ENCODE measurements at places on chromosomes 4 and X. TPM values are rescaled to one million over a fixed set of nuclear protein-coding genes. Genes with fewer than 3 reads are reported as not detected.
A peak's percentile ranks its signal among the peaks of the same experiment; 100 is the strongest.

GPRASP3 gene
- total RNA-seq, result 2.0 TPM

FAM236B gene
- not detected for total RNA-seq

IL13RA1 gene
- 82.7 TPM for total RNA-seq

NUP62CL gene
- 0.48 TPM for total RNA-seq

RIBC1 gene
- total RNA-seq, result 0.70 TPM

SMR3B gene
- not detected for total RNA-seq

FRAS1 gene
- 1.8 TPM for total RNA-seq

APOO gene
- total RNA-seq, result 58.9 TPM

GLUD2 gene
- 0.43 TPM for total RNA-seq

CYTL1 gene
- total RNA-seq, result 103 TPM

TMPRSS11F gene
- not detected for total RNA-seq

- DNase-seq, result no peak
These were observed 304.4 kb downstream of the AFF2 start for GRCh38 chrX:148804579-148805355.

DNA sequence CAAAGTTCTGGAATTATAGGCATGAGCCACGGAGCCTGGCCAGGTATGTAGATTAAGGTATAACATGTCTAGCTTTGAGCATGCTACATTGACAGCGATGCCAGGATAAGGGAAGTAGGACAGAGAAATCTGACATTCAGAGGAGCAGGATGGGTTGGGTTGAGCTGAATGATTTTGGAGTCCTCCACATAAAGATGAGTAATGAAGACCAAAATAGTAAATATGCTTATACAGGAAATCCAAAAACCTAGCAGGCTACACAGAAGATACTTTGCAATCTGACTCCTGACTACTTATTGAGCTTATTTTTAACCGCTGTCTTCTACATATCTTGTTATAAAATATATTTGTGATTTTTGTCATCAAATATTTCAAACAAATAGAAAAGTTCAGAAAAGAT, 69.7 kb downstream of the PDGFC start:
- DNase-seq, result no peak

DNA sequence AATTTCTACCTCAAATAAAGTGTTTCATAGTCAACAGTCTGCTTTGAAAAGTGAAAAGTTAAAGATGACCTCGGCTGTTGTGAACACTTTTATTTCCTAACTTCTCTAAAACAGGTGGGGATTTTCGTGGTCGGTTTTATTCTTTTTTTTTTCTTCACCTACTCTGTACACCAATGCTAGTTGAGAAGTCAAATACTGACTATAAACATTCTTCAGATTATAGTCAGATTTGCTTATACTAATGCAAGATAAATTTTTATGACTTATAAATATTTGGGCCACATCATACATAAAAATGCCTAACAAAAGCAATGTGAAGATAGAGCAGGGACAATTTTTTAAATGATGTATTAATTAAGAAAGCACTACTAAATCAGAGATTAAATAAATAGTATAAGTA, 98.1 kb upstream of the GPR34 start:
- DNase-seq, result no peak

- no peak for DNase-seq
These were observed 148.4 kb upstream of the CLNK start for GRCh38 chr4:10832806-10833628.

DNA sequence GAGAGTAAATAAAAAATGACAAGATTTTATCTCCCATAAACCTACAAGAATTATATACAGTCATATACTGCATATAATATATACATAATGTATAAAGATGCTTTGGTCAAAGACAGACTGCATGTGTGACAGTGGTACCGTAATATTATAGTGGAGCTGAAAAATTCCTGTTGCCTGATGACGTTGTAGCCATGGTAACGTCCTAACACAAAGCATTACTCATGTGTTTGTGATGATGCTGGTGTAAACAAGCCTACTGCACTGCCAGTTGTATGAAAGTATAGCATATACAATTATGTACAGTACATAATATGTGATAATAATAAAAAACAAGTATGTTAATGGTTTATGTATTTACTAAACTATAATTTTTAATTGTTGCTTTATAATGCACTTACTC, 245.2 kb upstream of the CENPE start:
- DNase-seq, result peak; percentile 47

- DNase-seq, result no peak
These were observed 717 bp upstream of the WFS1 start for GRCh38 chr4:6268650-6269615.

- no peak for DNase-seq
These were observed 495.2 kb upstream of the IGFBP7 start for GRCh38 chr4:57605376-57605775.

DNA sequence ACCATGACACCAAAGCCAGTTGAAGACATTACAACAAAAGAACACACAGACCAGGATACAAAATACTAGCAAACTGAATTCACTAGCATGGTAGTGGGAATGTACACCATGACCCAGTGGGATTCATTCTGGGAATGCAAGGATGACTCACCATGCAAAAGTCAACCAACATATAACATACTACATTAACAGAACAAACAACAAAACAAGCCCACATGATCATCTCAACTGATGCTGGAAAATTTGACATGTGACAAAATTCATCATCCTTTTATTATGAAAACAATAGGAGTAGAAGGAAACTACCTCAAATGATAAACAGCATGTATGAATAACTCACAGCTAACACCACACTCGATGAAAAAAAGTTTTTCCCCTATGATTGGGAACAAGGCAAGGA, 190.2 kb downstream of the DCLK2 start:
- no peak for DNase-seq

DNA sequence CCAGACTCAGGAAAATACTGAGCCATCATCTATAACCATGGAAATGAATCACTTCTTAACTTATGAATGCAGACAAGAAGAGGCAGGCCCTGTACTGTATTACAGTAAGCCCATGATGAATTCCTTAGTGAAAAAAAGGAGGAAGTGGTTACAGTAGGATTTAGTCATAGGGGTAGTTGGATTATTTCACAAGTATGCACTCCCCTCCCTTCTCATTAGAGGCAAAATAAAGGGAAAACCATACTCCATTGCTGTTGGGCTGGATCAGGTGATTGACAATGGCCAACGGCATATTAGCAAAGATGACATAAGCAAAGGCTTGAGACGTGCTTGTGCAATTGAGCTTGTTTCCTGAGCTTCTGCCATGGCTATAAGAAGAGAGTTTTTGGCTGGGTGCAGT, 181.1 kb upstream of the PRPS2 start:
- peak; percentile 56 for DNase-seq

DNA sequence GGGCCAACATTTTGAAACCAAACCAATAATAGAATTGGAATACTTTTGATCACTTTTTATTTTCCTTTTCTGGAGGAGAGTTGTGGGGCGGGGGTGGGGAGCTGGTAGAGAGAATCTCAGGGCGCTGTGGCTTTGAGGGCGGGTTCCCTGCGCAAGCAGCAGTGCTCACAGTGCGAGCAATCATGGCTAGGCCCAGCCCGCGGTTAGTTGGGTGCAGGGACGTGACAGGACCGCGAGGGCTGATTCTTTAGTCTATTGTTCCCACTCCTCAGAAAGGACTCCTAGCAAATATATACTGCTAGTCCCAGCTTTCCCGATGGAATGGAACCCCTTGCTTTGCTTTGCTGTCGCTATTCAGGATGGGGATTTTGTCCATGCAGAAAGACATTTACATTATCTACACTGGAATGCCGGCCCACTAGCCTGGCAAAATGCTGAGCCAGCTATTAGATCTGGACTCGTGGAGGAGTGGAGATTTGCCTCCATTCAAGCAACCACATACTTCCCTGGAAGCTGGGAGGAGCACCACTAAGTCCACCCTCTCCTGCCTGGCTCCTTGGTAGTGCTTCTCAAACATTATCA, 23.9 kb upstream of the APLN start:
- no peak for DNase-seq

- DNase-seq, result no peak
These were observed 115.5 kb upstream of the FAM241A start for GRCh38 chr4:112029771-112030171.

GRCh38 chrX:106168107-106168506, at the start of gene PWWP3B:
TSS of gene PWWP3B (plus strand) at chrX:106168305. CDS start at chrX:106205433, 37,128 bp downstream.
- DNase-seq, result peak; percentile 76

DNA sequence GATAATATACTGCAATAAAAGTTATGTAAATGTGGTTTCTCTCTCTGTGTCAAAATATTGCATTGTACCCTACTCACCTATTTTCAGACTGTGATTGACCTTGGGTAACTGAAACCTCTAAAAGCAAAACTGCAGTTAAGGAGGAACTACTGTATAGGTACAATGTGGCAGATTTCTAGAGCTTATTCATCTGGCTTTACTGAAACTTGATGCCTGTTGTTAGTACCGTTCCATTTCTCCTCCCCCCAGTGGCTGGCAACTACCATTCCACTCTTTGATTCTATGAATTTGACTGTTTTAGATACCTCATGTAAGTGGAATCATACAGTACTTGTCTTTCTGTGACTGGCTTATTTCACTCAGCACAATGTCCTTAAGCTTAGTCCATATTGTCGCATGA, 61.9 kb downstream of the HOPX start:
- DNase-seq, result peak; percentile 20

DNA sequence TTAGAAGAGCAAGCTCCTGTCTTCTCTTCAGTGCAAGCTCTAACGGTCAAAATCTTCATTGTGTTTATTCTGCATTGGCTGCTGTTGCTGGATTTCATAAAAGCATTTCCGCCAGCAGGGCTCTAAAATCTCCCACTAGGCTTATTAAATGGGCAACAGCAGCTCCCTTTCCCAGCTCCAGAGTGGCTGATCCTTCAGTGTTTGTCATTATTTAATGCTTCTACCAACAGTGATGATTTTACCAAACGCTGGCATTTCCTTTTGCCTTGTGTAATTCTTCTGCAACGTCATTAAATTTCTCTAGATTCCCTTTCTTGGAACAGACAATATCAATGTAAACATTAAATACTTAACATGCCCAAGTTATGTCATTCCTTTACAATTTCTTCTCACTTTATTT, 20.1 kb downstream of the SLC7A11 start:
- DNase-seq, result peak; percentile 75

DNA sequence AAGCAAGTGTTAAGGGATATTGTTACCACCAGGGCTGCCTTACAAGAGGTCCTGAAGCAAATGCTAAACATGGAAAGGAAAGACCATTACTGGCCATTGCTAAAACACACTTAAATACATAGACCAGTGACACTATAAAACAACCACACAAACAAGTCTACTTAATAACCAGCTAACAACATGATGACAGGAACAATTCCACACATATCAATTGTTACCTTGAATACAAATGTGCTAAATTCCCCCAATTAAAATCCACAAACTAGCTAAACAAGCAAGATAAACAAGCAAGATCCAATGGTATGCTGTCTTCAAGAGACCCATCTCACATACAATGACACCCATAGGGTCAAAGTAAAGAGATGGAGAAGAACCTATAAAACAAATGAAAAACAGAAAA, 20.5 kb upstream of the MAGEA8 start:
- no peak for DNase-seq

DNA sequence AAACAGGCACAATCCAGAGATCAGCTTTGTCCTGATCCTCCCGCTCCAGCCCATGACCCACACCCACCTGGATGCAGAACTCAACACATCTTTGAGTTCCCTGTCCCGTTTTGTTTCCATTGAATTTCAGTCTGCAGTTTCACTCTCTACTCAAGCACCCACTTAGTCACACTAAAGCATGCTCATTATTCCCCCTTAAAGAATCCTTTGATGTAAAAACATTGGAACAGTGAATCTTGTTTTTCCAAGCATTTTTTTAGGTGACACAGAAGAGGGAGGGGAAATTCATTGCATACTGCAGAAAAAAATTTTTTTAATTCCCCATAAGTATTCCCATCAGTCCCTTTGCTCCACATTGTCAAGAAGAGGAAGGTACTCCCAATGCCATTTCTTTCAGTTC, 249.7 kb upstream of the TTC29 start:
- no peak for DNase-seq

DNA sequence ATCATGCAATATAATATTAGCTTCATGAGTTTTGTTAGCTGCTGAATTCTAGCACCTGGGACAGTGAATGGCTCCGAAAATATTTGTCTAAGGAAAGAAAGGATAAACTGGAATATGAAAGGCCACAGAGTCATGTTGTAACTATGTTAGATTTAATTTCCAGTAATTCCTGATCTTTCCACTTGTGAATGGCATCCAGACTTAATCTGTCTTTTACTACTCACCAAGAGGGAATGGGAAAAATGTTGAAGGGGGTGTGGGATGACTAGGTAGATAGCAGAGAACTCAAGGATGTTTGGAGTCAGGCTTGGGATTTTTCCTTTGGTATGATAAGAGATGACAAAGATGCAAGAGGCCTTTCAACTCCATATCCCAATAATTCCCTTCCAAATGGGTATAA, 9.4 kb downstream of the ADH6 start:
- DNase-seq, result no peak

DNA sequence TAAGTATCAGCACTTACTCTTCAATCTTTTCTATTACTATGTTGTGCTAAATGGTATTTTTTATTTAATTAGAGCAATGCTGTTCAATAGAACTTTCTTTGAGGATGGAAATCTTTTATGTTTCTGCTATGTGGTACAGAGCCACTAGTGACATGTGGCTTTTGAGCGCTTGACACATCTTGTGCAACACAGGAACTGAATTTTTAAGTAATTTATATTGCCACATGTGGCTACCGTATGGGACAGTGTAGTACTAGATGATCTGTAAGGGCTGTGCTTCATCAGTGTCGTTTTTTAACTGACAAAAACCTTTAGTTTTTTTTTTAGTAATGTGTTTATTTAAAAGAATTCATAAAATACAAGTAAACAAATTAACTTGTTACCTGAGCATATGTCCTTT, 22.4 kb downstream of the HPRT1 start:
- no peak for DNase-seq

DNA sequence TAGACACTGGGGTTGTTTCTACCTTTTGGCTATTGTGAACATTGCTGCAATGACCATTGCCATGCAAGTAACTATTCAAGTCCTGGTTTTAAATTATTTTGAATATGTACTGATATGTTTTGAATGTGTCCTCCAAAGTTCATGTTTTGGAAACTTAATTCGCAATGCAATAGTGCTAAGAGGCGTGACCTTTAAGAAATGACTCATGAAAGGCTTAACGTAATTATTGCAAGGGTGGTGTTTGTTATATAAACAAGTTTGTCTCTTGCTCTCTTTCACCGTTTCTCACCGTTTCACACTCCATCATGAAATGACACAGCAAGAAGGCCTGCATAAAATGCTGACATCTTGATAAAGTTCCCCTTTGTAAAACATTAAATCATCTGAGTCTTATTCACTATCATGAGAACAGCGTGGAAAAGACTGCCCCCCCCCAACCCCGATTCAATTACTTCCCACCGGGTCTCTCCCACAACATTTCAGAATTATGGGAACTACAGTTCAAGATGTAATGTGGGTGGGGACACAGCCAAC, 506.9 kb upstream of the FAM47C start:
- peak; percentile 42 for DNase-seq

DNA sequence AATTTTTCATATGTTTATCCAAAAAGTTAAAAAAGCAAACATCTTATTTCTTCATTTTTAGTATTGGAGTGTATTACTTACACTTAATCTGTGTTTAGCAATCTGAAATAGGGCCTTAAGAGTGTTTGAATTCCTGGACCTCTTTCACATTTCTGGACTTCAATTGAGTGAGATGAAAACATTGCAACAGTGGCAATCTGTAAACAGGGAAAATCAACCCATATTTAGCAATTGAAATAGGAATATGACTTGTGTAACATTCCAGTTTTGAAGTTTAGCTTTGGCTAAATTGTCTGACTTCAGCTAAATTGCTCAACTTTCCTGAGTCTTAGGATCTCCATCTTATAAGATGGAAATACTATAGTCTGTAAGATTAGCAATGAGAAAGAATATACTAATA, 34.6 kb upstream of the FHL1 start:
- no peak for DNase-seq

GRCh38 chr4:120052856-120053255, 13.8 kb downstream of the MAD2L1 start:
- DNase-seq, result peak; percentile 73
